ENCODE measurements at places on chromosomes 16 and 17.

DNA sequence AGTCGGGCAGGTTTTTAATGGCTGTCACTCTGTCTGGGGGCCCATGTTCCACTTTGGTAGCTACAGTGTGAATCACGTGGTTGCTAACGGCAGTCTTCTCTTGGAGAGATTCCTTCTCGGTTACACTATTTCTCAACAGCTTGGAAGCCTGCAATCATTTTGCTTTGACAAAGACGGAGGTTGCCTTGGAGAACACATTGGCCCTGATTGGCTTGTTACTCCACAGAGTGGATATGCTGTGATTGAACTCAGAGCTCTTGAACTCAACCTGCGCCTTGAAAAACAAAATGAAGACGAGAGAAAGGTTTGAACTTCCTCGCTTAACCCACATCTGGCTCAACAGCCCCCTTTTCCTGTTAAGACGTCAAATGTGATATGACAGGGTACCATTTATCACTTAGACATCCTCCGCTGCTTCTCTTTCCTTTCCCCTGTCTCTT is 218.9 kb downstream of the MAF start:
- no peak for DNase-seq

DNA sequence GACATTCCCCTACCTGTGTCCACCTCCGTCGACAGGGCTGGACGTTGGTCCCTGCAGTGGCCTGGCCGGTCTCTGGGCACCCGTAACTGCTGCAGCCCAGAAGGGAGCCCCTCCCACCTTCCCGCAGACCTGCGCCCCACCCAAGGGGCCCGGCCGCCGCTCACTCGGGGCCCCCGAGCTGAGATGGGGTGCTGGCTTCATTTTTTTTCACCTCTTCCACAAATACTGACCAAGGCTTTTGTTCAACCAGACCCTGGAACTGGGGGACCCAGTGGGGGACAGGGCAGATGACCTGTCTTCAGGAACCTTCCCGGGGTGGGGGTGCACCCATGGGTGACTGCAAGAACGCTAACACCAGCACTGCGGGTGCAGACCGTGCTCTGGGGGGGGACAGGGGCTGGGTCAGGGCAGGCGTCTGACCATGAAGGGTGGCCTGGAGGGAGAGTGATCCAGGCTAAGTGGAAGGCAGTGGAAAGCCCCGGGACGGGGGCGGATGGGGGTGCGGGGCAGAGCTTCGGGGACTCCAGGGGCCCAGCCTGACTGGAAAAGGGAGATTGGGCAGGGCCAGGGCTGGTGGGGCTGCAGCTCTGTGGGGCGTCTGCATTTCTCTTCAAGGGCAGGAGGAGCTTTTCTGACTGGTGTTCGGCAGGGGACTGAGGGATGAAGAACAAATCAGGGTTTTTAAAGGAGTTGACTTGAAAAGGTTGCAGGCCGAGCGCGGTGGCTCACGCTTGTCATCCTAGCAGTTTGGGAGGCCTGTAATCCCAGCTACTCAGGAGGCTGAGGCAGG is 42.3 kb downstream of the SLC7A5 start:
- DNase-seq = no peak

DNA sequence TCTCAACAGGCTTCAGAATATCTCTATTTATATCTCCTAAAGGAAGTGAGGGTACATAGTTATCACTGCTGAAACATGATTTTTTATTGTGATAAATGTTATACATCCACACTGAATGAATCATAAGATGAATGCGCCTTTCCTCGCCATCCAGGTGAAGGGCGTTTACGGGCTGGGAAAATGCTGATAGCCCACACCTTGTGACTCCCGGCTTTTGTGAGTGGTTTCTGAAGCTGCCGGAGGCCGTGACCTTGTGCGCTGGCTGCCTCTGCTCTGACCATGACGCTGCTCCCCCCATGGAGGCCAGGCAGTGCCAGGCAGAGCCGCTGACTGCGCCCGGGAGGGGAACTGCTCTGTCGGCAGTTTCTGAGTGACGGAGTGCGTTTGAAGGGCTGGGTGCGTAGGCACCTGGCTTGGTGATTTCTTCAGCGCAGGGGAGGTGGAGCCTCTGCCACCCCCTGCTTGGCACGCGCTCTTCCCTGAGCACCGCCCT is 97.2 kb downstream of the RAP1GAP2 start:
- no peak for DNase-seq

DNA sequence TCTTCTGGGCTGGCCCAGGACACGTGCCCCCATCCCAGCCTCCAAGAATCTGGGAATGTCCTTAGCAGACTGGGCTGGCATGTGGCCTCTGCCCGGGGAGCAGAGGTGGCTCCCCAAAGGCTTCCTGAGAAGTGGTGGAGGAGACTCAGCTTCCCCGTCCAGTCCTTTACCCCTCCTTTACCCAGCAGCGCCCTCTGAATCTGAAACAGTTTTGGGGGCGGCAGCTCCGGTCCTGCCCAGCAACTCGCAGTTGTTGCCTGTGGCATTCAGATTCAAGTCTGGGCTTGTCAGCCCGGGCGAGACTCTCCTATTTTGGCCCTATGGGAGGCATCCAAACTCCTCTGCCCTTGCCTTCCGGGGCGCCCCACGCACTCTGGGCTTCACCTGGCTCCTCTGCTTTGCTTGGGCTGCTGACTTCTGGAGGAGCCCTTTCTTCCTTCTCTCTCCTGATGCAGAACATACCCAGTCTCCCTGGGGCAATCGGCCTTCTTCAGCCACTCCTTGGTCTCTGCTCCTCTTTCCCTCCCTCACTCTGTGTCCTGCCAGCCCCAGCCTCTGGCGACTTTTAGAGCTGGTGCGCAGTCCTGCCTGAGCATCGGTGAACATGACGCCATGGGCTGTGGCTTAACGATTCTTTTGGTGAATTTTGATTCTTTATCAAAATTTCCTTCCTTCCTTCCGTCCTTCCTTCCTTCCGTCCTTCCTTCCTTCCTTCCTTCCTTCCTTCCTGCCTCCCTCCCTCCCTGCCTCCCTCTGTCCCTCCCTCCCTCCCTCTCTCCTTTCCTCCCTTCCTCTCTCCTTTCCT is 55.2 kb downstream of the CMIP start:
- DNase-seq = no peak

DNA sequence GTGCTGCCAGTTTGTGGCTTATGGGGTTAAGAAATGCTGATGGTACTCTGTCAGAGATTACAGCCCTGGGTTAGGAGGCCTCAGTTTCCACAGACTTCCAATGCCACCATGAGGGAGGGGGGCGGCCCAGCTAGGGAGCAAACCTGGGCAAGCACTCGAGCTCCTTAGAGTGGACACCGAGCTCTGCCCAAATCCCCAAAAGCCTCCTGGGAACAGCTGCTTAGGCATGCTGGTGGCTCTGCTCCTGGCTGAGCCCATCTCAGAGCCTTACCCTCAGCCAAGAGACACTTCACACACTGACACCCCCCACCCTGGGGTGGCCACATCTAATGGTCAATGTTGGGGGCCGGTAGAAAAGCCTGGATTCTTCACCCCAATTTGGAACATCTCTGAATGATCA is 66.1 kb downstream of the C16orf78 start:
- no peak for DNase-seq

- no peak for DNase-seq
Measured at GRCh38 chr17:42889809-42890208, 10.8 kb upstream of the G6PC1 start.

DNA sequence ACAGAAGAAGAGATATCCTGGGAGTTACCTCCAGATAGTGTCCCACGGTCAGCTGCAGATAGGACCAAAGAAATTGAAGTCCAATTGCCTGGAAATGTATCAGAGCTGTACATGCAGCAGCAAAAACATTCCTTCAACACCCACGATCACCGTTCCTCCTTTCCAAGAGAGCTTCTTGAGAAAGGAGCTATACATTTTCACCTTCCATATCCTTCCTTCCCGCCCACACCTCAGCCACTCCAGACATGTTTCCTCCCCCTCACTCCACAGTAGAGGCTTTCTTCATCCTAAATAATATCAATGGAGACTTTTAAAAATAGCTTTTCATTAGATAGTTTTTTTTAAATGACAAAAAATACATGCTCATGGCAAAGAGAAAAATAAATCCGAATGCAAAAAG is 87.6 kb downstream of the HS3ST2 start:
- DNase-seq = peak; percentile 7

DNA sequence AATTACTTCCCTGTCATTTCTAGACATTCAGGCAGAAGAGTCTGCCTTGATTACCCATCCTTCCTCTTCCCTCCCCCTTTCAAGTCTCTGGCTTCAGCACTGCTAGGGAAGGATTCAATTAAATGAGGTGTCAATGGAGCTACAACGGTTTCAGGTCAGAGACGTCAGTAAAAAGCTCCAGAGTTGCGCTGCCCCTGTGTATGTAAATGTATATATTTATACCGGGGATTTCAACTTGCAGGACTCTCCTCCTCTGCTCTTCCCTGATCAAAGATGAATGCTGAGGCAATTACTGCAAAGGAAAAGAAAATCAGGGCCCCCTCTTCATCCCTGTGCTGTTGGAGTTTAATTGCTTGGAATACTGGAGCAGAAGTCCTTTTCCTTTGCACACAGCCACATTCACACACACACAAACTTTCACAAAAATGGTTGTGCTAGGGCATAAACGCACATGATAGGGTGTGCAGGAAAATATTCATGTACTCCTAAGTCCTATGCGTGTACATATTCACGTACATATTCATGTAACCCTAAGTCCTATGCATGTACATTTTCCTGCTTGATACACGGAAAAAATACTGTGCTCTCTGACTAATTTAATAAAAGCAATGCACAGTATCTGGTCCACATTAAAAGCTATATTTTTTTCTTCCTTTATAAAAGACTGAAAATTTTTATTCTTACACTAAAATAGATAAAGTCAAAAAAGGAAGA is 129.7 kb upstream of the PMFBP1 start:
- no peak for DNase-seq

DNA sequence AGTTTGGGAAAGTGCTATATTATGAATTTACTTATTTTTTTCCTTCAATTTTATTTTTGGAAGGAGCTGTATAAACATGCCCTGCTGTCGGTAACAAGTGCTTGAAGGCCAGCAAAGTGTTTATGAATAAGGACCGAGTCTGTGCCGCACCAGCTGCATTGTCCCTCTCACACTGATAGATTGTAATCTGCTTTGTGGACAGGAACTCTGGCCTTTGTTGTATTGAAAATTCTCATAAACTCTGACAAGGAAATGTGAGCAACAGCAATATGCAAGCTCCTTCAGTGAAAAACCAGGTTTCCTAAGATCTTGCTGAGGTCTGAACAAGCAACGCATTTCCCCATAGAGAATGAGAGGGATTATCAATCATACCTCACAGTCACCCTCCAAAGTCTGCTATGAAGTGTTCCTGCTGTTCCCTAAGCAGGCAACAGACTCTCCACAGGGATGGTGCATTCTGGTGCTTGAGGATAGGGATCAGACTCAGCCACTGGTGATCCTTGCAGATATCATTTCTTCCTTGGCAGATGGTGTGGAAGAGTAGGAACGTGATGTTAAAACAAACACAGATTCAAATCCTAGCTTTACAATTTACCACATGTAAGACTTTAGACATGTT is 109.6 kb downstream of the KCNJ2 start:
- DNase-seq = no peak

DNA sequence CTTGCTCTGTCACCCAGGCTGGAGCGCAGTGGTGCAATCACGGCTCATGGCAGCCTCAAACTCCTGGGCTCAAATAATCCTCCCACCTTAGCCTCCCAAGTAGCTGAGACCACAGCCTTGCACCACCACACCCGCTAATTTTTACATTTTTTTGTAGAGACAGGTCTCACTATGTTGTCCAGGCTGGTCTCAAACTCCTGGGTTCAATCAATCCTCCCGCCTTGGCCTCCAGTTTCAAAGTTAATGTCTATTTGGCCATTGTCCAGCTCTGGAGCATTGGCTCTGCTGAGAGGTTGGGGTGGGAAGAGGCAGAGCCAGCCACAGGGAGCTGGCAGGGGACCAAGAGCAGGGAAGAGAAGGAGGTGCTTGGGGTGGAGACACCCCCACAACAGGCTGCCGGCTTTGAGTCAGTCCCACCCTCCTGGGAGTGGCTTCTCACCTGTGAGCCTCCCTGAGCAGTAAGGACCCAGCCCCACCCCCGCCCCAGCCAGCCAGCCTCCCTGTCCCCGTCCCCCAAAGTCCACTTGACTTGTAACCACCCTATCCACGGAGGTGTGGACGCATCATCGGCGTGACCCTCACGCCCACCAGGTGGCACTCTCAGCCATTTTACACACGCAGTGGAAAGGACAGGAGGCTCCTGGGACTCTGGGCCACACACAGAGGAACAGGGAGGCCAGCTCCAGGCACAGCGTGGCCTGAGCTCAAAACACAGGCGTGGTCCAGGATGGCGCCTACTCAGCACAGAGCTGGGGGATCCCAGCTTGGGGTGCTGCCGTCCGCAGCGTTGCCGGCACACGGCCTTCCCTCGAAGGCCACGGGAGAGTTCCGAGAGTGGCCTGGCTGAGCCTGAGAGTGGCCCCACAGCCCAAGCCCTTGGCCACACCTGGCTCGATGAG is 22.8 kb upstream of the PVALEF start:
- DNase-seq = peak; percentile 60

DNA sequence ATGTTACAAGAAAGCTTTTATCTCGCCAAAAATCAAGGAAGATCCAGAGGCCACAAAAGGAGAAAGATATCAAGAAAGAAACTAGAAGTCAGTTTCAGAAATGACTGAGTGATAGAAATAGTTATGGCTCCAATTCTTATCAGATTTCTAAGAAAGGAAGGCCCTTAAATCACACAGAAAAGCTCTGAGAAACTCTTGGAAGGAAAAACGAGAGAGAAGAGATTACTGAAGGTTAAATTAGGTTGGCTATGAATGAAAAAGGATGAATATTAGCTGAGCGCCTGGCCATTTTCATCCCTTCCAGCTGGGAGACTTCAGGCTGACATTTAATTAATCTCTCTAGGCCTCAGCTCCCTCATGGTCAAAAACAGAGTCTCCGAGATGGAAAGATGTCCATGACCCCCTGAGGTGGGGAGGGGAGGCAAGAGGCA is 72.3 kb downstream of the CYTH1 start:
- no peak for DNase-seq

DNA sequence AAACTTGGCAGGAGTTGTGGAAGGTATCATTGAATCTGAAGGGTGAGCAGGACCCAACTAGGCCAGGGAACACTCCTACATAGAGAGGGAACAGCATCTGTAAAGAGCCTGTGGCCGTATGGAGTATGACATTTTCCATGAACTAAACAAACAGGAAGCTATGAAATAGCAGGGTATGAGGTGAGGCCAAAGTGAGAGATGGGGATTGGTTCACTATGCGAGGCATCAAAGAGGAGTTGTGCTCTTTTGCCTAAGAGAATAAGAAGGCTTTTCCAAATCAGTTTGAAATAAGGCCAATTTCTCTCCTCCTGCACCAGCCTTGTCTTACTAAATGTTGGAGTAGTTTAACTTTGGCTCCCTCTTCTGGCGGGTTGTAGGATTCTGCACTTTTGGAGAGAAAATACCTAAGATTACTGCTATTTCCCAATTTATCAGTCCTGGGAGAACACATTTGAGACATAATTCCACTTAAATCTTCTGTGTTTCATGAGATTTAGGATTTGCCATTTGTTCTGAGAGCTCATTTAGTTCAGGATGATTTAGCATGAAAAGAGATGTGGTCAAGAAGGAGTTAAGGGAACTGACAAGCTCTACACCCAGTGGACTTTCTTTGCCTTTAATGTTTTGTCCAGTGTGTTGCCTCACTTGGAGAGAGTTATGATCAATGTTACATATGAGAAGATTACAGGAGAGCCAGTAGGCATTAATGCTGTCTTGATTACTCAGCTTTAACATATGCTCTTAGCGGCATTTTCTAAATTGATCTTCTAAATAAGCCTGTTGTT is 55.4 kb downstream of the TNRC6C start:
- DNase-seq = peak; percentile 56
